Neural progenitor cell (in vitro differentiated cells): ENCODE measurements at places on chromosomes 1 and 21.

- DNase-seq = no peak
Observed at GRCh38 chr1:116334015-116334547, 39.0 kb upstream of the ATP1A1 start.

GRCh38 chr1:115624859-115625258 lies 16.9 kb upstream of the VANGL1 start:
- no peak for DNase-seq

- no peak for DNase-seq
Observed at GRCh38 chr1:84013708-84014107, 14.8 kb upstream of the TTLL7 start.

DNA sequence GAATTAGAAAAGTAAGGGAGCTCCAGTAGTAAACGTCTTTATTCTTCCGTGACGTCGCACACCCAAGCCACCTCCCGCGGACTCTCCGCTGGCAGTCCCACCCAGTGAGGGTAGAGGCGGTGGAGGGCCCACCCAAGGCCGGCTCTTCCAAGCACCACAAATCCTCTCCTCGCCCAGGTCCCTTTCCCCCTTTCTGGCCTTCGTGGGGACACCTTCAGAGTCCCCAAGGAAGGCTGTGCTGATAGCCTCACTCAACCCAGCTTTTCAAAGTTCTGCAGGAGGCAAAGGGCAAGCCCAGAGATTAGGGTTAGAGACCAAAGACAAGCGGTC lies 349 bp upstream of the GPN2 start:
- no peak for DNase-seq

DNA sequence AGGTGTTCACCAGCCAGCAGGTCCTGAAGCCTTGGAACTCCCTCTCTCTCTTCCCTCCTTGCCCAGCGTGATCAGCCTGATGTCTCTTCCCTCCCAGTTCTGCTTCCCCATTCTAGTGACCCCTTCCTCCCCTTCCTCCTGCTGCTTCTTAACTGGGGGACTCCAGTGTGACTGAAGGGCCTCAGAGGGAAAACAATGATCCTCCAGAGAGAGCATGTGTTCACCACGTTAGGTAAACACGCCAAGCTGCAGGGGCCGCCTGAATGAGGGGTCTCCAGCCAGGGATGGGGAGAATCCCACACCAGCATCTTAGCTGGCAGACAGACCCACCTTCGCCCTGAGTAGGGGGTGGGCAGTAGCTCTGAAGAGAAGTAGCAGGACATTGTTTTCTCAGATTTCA lies 124.8 kb downstream of the TMEM53 start:
- no peak for DNase-seq

DNA sequence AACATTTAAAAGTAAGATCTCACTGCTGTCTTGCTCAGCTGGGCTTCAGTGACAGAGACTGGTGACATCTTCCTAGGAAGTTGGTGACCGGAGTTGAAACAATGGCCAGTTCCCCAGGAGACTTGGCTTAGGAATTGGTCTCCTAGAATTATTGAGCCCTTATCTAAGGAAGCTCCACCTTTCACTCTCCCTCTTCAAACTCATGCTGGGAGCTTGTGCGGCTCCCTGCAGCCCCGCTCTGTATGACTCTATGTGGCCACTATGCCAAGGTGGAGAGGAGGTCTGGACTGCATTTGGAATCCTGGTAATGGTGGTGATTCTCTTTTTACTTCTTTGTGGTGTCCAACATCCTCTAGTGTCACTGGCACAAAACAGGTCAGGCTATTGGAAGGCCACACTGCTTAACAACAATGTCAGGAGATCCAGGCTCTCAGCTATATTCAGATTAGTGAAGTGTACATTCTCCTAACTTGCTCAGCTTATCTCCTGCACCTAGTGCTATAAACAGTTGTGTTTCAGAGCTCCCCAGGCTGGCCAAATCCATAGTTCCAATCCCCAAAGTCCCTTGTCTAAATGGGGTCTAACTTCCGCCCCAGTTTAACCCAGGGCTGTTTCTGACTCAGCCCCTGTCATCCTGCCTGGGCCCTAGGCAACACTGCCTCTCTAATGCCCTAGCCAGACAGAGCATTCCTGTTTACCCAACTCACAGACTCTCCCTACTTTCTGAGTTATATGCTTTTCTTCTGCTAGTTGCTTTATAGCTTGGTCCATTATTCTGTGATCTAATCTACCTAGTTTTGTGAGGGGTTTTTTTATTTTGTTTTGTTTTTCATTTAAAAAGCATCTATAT lies 18.3 kb downstream of the ATP2B4 start:
- DNase-seq = no peak

GRCh38 chr1:230195199-230195598 lies 128.2 kb downstream of the GALNT2 start:
- DNase-seq = no peak

GRCh38 chr21:45102391-45102932 lies 28.1 kb downstream of the ADARB1 start:
- no peak for DNase-seq

DNA sequence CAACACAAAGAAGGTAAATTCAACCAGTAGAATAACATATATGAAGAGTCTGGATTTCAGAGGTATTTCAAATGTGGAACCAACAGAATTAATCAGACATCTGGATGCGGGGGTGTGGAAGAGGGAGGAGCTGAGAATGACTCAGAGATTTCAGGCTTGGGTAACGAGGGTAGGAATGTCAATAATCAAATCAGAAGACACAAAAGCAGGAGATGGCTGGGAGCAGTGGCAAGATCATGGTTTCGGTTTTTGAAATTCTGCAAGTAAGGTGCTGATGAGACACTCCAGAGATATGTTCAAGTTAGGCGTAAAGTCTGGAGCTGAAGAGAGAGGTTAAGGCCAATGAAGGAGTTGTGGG lies 64.0 kb downstream of the PLPPR5 start:
- no peak for DNase-seq
